ENCODE measurements at places on chromosomes 16 and 17. TPM values are rescaled to one million over a fixed set of nuclear protein-coding genes. Genes with fewer than 3 reads are reported as not detected.

CCL23 gene
- total RNA-seq = 7.5 TPM

SDR42E2 gene
- not detected for total RNA-seq

VAT1L gene
- 1.4 TPM for total RNA-seq

FSCN2 gene
- 0.42 TPM for total RNA-seq

GINS2 gene
- 8.6 TPM for total RNA-seq

SRCIN1 gene
- 0.14 TPM for total RNA-seq

GRAP gene
- total RNA-seq = 150 TPM

SPNS3 gene
- 0.34 TPM for total RNA-seq

KRTAP1-1 gene
- total RNA-seq = not detected

All from dermis blood vessel endothelial cell (primary cell).